ENCODE measurements at places on chromosomes 1 and 21.

DNA sequence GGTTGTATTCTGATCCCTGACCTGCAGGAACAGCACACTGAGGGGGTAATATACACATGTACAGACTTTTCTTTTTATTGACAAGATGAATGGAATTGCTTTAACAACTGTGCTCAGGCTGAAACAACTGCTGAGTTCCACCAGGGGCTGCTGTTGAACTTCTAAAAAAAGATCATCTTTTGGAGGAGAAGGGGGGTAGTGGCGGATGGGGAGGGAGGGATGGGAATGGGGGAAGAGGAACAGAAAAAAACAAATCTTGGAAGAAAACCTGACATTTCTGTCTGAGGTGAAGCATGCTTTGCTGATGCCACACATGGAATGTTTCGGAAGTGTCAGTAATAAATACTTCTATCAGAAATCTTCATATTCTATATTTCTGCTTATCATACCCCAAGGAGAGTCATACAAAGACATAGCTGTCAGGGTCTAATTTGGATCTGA is 75.0 kb downstream of the RWDD3 start:
- DNase-seq = no peak

DNA sequence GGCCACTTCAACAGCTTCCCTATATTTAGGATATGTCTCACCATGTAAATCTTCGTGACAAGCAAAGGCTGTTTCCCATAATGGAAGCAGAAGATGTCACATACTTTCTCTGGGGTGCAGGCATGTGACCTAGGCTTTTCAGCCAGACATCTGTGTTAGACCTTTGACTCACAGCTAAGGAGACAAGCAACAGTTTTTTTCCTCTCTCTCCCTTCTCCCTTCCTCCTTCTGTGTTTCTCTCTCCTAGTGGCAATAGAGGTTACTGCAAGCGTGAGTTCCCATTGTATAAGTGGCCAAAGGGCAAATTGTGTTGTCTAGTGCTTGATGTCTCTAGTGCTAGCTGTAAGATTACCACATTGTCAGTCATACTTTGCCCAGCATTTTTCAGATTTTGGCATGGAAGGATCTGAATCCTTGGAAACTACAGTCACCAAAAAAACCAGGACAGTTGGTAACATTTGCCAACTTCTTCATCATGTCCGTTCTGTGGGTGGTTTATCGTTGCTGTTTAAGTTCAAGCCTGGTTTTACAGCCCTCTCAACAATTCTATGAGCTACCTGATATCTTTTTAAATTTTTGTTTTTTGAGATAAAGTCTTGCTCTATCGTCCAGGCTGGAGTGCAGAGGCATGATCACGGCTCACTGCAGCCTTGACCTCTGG is 44.4 kb upstream of the RABGAP1L start:
- DNase-seq = peak; percentile 87

DNA sequence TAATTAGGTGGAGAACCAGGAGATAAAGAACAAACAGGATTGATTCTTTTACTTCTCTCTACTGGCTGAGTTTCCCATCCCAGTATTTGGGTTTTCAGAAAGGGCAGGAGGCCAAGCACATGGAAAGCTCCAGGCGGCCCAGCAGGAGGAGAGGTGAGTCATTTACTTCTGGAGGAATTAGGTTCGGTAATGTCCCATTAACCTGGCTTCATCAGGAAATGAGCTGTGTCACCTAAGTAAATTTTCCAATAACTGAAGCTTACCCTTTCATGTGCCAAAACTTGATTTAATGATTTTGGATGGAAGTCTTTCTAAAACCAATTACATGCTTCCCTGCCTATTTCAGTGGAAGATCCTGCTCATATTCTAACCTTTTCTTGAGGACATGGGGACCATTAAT is 257.6 kb upstream of the USP24 start:
- DNase-seq = no peak

DNA sequence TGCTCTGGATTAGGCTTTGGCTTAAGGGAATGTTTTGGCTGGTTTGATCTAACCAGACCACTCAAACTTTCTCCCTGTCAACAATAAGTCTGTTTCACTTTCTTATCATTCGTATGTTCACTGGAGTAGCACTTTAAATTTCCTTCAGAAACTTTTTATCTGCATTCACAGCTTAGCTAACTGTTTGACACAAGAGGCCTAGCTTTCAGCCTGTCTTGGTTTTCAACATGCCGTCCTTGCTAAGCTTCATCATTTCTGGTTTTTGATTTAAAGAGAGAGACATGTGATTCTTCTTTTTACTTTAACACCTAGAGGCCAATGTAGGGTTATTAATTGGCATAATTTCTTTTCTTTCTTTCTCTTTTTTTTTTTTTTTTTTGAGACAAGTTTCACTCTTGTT is 14.9 kb upstream of the CYB5R1 start:
- no peak for DNase-seq

- no peak for DNase-seq
These were observed 2.4 kb upstream of the KRTAP10-11 start for GRCh38 chr21:44643741-44644310.

DNA sequence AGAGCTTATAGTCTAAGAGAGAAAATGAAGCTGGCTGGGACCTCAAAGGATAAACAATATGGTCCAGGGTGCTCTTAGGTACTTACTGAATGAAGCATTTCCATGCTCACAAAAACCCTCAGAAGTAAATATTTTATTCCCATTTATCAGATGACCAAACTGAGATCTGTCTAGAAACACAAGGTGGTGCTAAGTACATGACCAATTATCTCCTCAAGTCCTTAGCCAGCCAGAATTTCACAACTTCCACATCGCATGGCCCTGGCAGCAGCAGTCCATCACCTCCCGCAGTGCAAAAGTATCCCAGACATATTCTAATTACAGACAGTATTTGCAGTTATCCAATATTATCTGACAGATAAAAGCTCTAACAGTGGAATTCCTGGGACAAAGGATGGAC is 321.7 kb upstream of the PROX1 start:
- no peak for DNase-seq

- no peak for DNase-seq
These were observed 228.2 kb upstream of the IRF2BP2 start for GRCh38 chr1:234838182-234838581.

DNA sequence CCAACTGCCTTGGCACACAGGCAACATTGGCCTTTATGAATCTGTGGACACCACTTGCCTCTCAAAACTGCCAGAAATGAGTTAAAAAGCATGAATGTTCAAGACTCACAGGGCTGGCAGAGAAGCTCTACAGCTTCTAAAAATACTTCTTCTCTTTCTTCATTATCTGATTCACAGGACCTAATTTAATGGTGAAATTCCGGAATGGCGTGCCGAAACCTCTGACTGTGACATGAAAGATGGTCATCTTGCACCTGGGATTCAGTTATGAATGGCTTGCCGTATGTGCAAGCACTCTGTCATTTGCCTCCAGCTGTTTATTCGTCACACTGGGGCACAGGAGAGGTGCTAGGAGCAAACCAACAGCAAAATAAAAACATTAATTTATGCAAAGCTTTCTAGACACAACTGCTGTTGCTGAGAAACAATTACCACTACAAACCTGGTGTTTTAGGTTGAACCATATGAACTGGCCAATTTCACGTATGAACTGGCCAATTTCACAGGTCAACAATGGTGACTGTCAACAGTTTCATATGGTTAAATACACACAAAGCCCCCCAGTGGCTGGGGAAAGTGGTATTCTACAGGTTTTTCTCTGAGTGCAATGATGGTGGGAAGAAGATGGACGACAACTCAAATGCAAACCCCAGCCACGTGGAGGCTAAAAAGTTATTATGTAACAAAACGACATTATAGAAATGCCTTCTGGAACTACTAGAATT is 648.3 kb downstream of the KIF26B start:
- no peak for DNase-seq

GRCh38 chr1:82032068-82032467 is 231.3 kb downstream of the ADGRL2 start:
- no peak for DNase-seq

- DNase-seq = no peak
These were observed 24.5 kb downstream of the TMPRSS2 start for GRCh38 chr21:41483415-41483814.

DNA sequence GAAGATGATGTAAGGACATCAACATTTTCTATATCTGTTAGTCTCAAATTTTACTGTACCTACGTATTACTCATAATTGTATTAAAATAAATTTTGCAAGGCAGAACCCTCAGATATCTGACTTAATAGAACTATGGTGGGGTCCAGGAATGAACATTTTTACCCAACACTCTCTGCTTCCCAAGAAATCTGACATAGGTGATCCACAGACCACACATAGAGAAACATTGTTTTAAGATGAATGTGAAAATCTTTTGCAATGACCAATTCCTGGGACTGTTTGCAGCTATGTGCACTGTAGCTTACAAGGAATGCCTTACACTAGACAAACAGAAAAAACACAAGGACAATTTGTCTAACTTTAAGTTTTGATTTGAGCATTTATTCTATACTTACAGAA is 645.6 kb upstream of the ADGRL2 start:
- DNase-seq = no peak

- peak; percentile 50 for DNase-seq
These were observed 21.9 kb upstream of the PIK3CD start for GRCh38 chr1:9629445-9630201.

- no peak for DNase-seq
These were observed 1.1 kb downstream of the CTPS1 start for GRCh38 chr1:40980453-40981121.

- peak; percentile 90 for DNase-seq
These were observed at the start of gene RBM11 for GRCh38 chr21:14215971-14216641. RBM11 (plus strand) TSS chr21:14216157; CDS start chr21:14216187, 30 bp downstream.

- peak; percentile 4 for DNase-seq
These were observed 143.5 kb downstream of the DMRTA2 start for GRCh38 chr1:50279622-50280330.

GRCh38 chr1:118459871-118460270 is 274.8 kb upstream of the SPAG17 start:
- DNase-seq = no peak
